Right atrium auricular region (tissue), 2 donors: ENCODE measurements at places on chromosomes 3 and 15. TPM values are rescaled to one million over a fixed set of nuclear protein-coding genes. Genes with fewer than 3 reads are reported as not detected.

- DNase-seq, result no peak
- no peak overlapping the region for H3K4me3 ChIP-seq
- H3K4me1 ChIP-seq, result no peaks in the 10 kb centered on the region
- no peak overlapping the region for H3K27ac ChIP-seq
- H3K27me3 ChIP-seq, result no peaks in the 10 kb centered on the region
- H3K36me3 ChIP-seq, result no peaks in the 10 kb centered on the region
Measured at GRCh38 chr3:40655551-40655950, 130.8 kb downstream of the ZNF621 start.

- no peak for DNase-seq
- peaks cover 7% of the 10 kb centered on the region for H3K36me3 ChIP-seq
- no peaks in the 10 kb centered on the region for H3K27me3 ChIP-seq
- H3K4me3 ChIP-seq, result no peak overlapping the region
- no peaks in the 10 kb centered on the region for H3K4me1 ChIP-seq
Measured at GRCh38 chr15:67700023-67700422, 125.3 kb upstream of the SKOR1 start.

DNA sequence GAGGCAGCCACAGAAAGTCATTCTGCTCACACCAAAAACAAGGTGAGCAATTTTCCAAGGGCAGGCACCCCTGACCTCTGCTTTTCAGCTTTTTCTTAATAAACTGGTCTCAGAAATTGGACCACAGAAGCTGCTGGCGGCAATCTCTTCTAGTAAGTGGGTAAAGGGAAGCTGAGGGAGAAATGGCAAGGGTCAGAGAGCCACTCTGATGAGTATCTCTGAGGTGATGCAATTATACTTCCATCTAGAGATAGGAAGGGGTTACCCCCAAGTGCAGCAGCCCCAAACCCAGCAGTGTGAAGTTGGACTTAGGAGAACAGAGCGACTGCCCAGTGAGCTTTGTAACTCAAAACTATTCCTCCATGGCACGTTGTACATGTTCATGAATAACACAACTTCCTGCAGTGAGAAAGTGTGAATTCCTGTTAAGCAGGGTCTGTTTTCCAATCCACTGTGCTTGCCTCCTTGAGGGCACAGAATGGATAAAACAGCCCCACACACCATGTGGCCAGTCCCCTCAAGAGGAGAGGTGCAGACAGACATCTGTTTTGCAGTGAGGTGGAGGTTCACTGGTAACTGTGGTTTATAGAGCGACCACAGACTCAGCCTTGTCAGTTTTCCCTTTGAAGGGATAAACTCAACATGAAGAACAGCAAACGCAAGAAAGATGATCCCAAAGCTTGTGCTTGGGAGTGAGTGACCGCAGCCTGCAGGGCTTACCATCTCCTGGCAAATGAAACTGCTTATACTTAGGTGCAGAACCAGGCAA is 683.4 kb upstream of the CFAP20DC start:
- no peak overlapping the region for H3K27ac ChIP-seq
- no peaks in the 10 kb centered on the region for H3K4me1 ChIP-seq
- DNase-seq, result no peak

- H3K4me3 ChIP-seq, result no peak overlapping the region
- peaks cover 26% of the 10 kb centered on the region for H3K36me3 ChIP-seq
- no peak for DNase-seq
- no peaks in the 10 kb centered on the region for H3K27me3 ChIP-seq
- no peak overlapping the region for H3K27ac ChIP-seq
Measured at GRCh38 chr3:186080849-186081438, 27.9 kb downstream of the ETV5 start.

GRCh38 chr3:99970198-99970597 is 144.1 kb downstream of the FILIP1L start:
- H3K4me3 ChIP-seq, result no peak overlapping the region
- no peaks in the 10 kb centered on the region for H3K27me3 ChIP-seq

GRCh38 chr3:138186221-138186620 is 880 bp upstream of the ARMC8 start:
- no peaks in the 10 kb centered on the region for H3K27me3 ChIP-seq
- DNase-seq, result no peak
- peaks cover 29% of the 10 kb centered on the region for H3K4me1 ChIP-seq
- no peak overlapping the region for H3K4me3 ChIP-seq
- H3K27ac ChIP-seq, result peak overlapping the region; percentile 96

- peak within 1 kb of the TSS; percentile 76 for H3K4me3 ChIP-seq
- peak; percentile 87 for DNase-seq
- no peaks in the 10 kb centered on the region for H3K4me1 ChIP-seq
- H3K36me3 ChIP-seq, result no peaks in the 10 kb centered on the region
Measured at GRCh38 chr15:45634432-45635190, at the start of gene SQOR. Gene SQOR, plus strand, starts transcription at chr15:45635029. Its CDS starts 23,895 bp downstream, at chr15:45658924.

RNU5B-1 gene
- not detected for total RNA-seq

IMPDH2 gene
- 68.7 TPM for total RNA-seq

GRCh38 chr3:65485826-65486469 is 552.8 kb downstream of the MAGI1 start:
- DNase-seq, result no peak
- H3K4me3 ChIP-seq, result no peak overlapping the region
- H3K4me1 ChIP-seq, result no peaks in the 10 kb centered on the region

DNA sequence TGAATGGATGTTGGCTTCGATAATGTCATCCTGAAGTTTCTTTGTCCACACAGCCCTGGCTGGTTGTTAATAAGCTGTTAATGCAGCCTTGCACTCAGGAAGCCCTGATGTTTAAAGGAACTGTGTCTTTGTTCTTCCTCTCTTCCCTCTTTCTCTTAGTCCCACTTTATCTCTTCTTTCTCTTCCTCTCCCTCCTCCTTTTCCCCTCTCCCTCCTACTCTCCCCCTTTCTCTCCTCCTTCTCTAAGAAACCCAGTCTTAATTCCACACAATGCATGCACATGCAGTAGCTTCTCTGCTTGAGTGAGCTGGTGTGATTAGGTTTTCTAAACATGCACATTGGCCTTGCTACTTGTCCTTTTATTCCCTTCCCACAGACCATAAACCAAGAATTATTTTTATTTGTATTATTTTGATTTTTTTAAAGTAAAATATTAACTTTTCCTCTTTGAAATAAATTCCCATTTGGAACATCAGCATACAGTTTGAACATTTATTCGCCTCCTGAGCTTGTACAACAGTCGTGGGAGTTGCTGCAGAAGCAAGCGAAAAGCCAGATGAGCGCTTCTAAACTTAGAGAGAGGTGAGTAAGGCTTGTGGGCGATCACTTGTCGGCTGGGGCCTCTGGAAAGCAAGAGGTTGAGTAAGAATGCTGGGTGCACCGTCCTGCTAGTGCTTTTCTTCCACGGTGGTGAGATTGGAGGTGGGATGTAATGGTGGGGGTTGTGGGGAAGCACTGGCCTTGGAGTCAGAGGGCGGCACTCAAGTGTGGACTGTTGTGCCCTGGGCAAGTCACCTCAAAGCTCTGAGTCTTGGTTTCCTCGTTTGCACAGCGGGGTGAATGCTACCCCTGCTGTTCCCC is 7.2 kb downstream of the GHRL start:
- DNase-seq, result no peak
- no peaks in the 10 kb centered on the region for H3K27me3 ChIP-seq
- H3K4me3 ChIP-seq, result no peak overlapping the region
- peaks cover 28% of the 10 kb centered on the region for H3K36me3 ChIP-seq
- H3K4me1 ChIP-seq, result no peaks in the 10 kb centered on the region
- no peak overlapping the region for H3K27ac ChIP-seq

BOC gene
- 15.4 TPM for total RNA-seq

GOLGA8K gene
- total RNA-seq, result not detected

DNA sequence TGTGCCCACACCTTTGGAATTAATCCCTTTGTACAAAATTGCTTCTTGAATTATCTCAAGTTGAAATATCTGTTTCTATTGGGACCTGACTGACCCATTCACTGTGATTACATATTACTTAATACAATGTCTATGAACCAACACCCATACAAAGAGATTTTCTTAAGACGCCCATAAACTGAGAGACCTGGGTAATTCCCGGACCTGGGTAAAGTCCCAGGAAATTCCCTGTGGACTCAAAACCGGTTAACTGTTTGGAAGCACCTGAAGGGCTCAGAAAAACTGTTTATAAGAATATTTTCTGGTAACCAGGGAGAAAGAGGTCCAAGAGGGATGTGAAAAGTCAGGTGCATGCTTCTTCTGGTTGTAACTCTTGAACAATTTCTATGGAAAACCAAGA is 314.0 kb upstream of the WNT5A start:
- DNase-seq, result no peak
- no peaks in the 10 kb centered on the region for H3K36me3 ChIP-seq
- H3K4me3 ChIP-seq, result no peak overlapping the region
- H3K4me1 ChIP-seq, result no peaks in the 10 kb centered on the region

LIPH gene
- total RNA-seq, result 0.47 TPM

GP9 gene
- total RNA-seq, result not detected

RETNLB gene
- total RNA-seq, result not detected

IQCF5 gene
- total RNA-seq, result not detected

DNA sequence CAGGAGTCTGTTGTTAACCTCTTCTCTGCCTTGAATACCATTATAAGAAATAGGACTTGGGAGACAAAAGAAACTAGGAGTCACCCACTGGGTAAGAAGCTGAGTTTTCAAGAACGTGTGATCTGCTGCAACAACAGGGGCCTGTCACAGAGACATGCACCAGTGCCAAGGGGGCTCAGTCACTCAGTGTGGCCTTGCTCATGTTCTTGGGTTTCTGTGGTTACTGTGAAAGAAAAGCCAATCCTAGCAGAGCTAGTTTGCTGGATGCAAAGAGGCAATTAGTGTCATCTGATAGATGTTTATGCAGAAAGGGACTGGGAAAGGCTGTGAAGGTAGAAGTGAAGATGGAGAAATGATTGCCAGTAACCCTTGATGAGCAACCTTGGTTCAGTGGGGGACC is 126.3 kb downstream of the IQCH start:
- no peaks in the 10 kb centered on the region for H3K4me1 ChIP-seq
- no peak overlapping the region for H3K27ac ChIP-seq
- no peaks in the 10 kb centered on the region for H3K27me3 ChIP-seq
- no peak for DNase-seq

DNA sequence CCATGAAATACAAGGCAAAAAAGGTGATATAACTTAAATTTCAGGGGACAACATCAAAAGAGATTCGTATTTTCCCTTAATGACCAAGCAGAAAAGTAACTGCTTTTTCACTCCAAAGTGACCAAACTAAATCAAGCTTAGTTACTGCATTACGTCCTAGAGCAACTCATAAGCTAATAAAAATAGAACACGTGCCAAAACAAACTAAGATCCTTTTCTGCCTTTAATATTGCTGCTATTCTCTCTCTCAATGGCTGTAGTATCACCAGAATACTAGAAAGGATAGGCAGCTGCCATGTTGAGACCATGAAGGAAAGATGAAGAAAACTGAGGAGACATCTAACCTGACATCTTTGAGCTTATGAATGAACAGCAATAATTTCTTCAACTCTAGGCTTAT is 43.3 kb downstream of the UBXN7 start:
- DNase-seq, result no peak
- no peaks in the 10 kb centered on the region for H3K27me3 ChIP-seq
- peaks cover 31% of the 10 kb centered on the region for H3K36me3 ChIP-seq

- no peaks in the 10 kb centered on the region for H3K27me3 ChIP-seq
- H3K4me3 ChIP-seq, result no peak overlapping the region
- no peaks in the 10 kb centered on the region for H3K4me1 ChIP-seq
- H3K36me3 ChIP-seq, result no peaks in the 10 kb centered on the region
Measured at GRCh38 chr3:134597390-134597970, 53.3 kb downstream of the KY start.

AHSG gene
- total RNA-seq, result not detected

DNA sequence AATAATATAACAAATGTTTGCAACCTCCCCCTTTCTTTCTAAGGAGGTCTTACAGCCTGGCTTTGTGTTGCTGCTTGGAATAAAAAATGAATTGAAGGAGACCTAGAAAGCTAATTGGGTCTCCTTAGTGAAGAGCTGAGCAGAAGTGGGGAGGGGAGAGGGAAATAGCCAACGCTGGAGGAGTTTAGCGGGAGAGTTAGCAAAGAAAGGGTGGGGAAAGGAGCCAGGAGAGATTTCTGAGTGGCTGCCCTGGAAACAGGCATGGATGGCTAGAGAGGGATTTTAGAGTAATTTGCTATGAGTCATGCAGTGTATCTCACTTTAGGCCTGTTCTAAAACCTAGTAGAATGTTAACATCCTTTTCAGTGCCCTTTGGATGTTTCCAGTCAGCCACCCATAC is 45.2 kb upstream of the PFN2 start:
- no peaks in the 10 kb centered on the region for H3K4me1 ChIP-seq
- H3K27ac ChIP-seq, result no peak overlapping the region
- H3K4me3 ChIP-seq, result no peak overlapping the region

ACKR2 gene
- 6.2 TPM for total RNA-seq

DNA sequence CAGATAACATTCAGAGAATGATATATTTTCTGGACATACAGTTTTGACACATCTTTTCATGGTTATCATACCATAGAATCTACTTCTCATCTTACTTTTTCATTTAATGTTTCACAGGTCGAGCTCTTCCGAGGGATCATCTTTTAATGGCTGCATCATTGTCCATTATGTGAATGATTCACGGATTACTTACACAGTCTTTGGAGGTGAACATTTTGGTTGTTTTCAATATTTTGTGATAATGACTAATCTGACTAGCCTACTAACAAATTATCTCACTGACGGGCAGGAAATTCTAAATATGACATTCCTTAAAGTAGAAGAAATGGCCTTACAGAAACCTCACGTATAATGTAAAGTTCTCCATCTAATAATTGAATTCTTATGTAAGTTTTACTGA is 209.1 kb upstream of the STRIT1 start:
- no peak overlapping the region for H3K4me3 ChIP-seq
- no peak for DNase-seq
- no peaks in the 10 kb centered on the region for H3K27me3 ChIP-seq
- no peaks in the 10 kb centered on the region for H3K4me1 ChIP-seq

DNA sequence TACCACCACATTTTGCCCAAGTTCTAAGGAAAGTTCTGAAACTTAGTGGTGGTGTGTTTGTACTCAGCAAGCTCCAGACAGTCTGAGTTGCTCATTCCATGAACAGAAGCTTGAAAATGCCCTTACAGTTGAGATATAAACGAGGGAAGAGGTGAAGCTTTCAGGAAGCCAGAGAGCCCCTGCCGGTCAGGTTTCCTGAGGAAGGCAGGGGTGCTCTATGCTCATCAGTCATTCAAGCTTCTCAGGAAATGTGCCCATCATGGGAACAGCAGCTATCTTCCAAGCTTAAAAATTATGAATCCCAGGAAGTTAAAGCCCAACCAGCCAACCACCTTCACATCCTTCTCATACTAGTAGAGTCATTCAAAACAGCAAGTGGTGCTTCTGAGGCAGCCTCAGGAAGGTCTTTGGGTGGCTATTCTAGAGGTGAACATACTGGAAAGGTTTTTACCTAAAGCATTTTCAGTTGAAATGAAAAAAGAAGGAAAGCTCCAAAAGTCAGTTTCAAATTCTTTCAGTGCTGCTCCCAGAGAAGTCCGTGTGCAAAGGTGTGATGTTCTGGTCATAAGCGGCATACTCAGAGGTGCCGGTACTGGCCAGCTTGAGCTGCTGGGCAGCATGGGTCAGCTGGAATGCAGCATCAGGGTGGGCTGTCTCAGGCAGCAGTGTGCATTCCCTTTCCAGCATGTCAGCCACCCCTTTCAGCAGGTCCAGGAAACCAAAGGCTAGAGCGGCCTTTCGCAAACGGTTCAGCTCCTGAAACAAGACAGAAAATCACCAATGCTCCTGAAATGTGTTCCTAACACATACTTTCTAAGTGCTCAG is 31.8 kb downstream of the INTS14 start:
- no peaks in the 10 kb centered on the region for H3K27me3 ChIP-seq
- H3K27ac ChIP-seq, result no peak overlapping the region
- H3K36me3 ChIP-seq, result peaks cover 64% of the 10 kb centered on the region
- no peaks in the 10 kb centered on the region for H3K4me1 ChIP-seq
- H3K4me3 ChIP-seq, result no peak overlapping the region

ACAP2 gene
- 17.8 TPM for total RNA-seq
